Activated T-cell treated with anti-CD3 and anti-CD28 coated beads for 24 hours (primary cell): ENCODE measurements at places on chromosomes 2 and 18.

- DNase-seq = no peak
Observed at GRCh38 chr2:134393075-134393461, 139.2 kb downstream of the MGAT5 start.

- no peak for DNase-seq
Observed at GRCh38 chr2:236239276-236240065, 24.7 kb downstream of the ASB18 start.

- DNase-seq = no peak
Observed at GRCh38 chr2:182890773-182891378, 24.4 kb upstream of the FRZB start.

GRCh38 chr2:141242008-141242407 lies 888.8 kb downstream of the LRP1B start:
- no peak for DNase-seq

GRCh38 chr18:61784834-61785233 lies 108.0 kb downstream of the RNF152 start:
- DNase-seq = no peak

GRCh38 chr2:144102386-144102785 lies 417.5 kb downstream of the ZEB2 start:
- DNase-seq = no peak

DNA sequence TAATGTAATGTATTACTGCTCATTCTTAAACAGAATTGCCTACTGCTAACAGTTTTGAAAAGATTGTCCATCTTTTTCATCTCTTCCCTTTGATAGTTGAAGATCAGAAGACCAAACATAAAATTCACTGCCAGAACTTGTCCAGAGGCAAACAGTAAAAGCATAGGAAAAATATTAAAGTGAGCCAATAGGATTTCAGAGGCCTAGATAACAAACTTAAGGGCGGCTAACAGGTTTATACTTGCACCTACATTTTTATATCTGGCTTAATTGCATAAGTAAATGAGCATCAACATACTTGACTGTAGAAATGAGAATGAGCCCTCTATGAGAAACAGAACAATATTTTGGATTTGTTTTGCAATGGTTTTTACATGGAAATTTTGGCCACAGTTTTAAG lies 30.3 kb downstream of the ZC3H15 start:
- no peak for DNase-seq

GRCh38 chr2:59204040-59204439 lies 962.9 kb upstream of the FANCL start:
- DNase-seq = no peak
